Myocyte (in vitro differentiated cells): ENCODE measurements at places on chromosomes 6 and 20. TPM values are rescaled to one million over a fixed set of nuclear protein-coding genes. Genes with fewer than 3 reads are reported as not detected.

- DNase-seq: no peak
Measured at GRCh38 chr6:168201383-168201782, 118.2 kb downstream of the DACT2 start.

- no peak for DNase-seq
Measured at GRCh38 chr6:47402081-47402480, 75.5 kb upstream of the CD2AP start.

DNA sequence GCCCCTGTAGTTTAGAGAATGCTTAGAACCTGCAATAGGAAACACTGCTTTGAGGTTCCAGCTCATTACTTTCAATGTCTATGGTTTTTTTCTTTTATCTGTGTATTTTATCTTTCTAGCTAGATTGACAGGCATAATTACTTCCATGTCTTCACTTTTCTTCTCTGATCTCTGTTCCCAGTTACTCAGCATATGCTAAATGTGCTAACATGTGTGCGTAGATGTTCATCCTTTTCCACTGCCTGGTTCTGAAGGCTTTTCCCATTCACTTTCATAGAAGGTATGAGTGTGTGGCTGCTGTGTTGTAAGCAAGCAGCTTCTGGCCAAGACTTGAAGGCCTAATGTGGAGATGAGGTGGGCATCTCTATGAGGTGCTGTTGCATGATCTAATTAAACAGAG, 38.9 kb downstream of the FAXC start:
- DNase-seq: no peak

DNA sequence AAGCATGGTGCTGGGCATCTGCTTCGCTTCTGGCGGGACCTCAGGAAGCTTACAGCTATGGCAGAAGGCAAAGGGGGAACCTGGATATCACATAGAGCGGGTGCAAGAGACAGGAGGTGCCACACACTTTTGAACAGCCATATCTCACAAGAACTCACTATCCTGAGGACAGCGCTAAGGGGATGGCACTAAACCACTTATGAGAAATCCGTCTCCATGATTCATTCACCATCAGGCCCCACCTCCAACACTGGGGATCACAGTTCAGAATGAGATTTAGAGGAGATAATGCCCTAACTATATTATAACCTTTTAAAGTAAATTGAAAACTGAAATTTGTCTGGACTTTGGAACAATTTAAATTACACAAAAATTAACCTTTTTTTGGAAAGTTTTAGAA, 37.8 kb upstream of the SUMO4 start:
- no peak for DNase-seq

- DNase-seq: no peak
Measured at GRCh38 chr20:11366660-11367059, 551.0 kb upstream of the BTBD3 start.

The PAX1 gene
- not detected in 2 replicates for total RNA-seq

The C6orf15 gene
- 1.2 and 2.4 TPM in 2 replicates for total RNA-seq

The C6orf58 gene
- 0.62 TPM in 1 of 2 replicates, not detected in the other for total RNA-seq

The ZSCAN23 gene
- total RNA-seq: 2.0 and 2.5 TPM in 2 replicates

The MEI4 gene
- not detected in 2 replicates for total RNA-seq

The POM121L2 gene
- not detected in 2 replicates for total RNA-seq

The RALY gene
- total RNA-seq: 109 and 136 TPM in 2 replicates
